ENCODE measurements at places on chromosomes 11 and 22. TPM values are rescaled to one million over a fixed set of nuclear protein-coding genes. Genes with fewer than 3 reads are reported as not detected.

WDR74 gene
- total RNA-seq: 37.8 TPM

IFITM5 gene
- not detected for total RNA-seq

LIF gene
- total RNA-seq: 4.1 TPM

P2RY6 gene
- total RNA-seq: 1.1 TPM

OR56A1 gene
- total RNA-seq: not detected

NCF4 gene
- 16.8 TPM for total RNA-seq

ATF4 gene
- total RNA-seq: 262 TPM

MYRF gene
- 14.2 TPM for total RNA-seq

IRAG1 gene
- total RNA-seq: 19.4 TPM

ANO5 gene
- 5.2 TPM for total RNA-seq

GRCh38 chr11:84890676-84891075, 736.5 kb downstream of the DLG2 start:
- DNase-seq: no peak

DNA sequence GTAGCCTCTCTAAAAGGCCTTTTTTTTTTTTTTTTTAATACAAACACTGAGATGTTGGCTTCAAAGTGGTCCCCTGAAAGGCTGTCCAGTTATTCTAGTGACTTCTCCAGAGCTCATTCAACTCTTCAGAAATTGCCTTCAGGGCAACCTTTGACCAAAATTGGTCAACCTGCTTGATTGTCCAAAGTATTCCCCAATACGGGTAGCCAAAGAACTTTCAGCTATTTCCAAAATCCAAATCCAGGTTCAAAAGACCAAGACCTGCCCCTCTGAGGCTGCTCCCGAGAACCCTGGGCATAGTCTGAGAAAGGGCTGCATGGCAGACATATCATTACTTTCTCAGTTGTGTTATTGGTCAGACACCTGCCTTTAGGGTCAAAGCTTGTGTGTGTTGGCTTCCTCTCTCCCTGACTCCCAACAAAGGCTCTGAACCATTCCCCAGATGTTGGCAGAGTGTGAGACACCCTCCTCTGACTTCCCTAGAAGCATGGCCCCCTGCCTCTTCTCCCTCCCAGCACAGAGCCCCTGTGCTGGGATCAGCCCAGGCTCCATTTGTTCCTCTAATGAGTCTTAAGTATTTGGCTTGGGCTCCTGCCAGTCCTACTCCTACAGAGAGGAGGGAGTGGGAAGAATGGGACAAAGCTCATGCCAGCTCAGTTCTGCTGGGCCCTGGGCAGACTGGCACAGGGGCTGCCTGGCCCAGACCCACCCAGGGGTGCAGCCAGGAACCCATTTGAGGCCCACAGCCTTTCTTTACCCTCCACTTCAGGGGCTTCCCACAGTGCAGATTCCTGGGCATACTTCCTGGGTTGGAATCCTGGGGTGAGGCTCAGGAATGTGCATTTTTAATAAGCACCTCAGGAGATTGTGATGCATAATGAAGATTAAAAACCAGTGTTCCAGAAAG, 30.3 kb downstream of the TNKS1BP1 start:
- DNase-seq: peak; percentile 47

DNA sequence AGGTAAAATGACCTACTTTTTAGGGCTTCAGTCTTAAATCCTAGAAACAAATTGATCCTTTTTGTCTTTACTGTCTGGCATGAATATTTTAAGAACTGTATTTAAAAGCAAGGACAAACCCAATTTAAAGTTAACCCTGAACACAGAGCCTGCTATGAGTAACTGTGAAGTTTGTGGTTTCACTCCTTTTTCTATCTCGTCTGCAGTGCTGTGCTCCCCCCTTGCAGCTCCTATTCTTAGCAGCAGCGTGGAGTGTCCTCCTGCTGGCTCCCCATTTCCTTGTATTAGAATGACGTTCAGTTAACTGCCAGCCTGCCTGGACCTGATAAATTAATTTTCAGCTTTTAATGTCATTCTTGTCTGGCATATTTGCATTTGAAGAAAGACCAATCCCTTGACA, 40.0 kb upstream of the LRRC4C start:
- no peak for DNase-seq

DNA sequence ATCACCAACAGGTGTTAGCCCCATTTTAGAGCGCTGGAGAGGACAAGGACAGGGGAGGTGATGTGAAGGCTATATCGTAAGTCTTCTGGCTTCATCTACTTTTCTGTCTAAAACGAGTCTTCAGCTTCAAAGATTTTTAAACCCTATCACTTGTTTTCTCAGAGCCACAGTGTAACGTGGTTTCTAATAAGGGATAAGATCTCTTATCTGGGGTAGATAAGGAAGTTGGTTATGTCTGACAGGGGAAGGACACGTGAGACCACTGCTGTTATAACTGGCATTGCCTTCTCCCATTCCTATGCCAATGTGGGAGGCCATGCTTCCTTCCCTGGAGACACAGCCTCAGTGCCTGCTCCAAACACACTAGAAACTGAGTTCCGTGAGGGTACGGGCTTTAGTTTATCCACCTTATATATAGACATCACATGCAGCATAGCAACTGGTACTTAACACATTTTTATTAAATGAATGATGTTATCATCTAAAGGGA, 39.3 kb downstream of the LARGE2 start:
- DNase-seq: no peak

DNA sequence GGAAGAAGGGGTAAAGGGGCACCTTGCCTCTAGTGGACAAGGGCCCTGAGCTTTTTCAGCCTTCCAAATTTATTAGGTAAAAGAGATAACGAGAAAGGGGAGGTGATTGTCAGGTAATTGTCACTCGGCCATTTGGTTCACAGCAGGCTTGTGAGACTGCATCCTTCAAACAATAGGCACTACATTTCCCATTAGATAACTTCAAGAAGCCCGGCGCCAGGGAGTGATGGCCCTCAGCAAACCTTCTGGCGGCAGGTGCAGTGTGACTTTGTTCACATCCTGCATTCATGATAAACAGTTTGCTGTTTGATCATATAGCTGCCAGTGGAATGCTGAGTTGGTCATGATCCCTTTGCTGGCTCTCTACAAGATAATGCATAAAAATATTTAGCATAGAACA, 185.1 kb downstream of the CWF19L2 start:
- no peak for DNase-seq

- DNase-seq: peak; percentile 64
Observed at GRCh38 chr11:76810151-76810853, 27.1 kb downstream of the TSKU start.

GRCh38 chr11:27291954-27292636, 70.9 kb downstream of the CCDC34 start:
- DNase-seq: peak; percentile 76

DNA sequence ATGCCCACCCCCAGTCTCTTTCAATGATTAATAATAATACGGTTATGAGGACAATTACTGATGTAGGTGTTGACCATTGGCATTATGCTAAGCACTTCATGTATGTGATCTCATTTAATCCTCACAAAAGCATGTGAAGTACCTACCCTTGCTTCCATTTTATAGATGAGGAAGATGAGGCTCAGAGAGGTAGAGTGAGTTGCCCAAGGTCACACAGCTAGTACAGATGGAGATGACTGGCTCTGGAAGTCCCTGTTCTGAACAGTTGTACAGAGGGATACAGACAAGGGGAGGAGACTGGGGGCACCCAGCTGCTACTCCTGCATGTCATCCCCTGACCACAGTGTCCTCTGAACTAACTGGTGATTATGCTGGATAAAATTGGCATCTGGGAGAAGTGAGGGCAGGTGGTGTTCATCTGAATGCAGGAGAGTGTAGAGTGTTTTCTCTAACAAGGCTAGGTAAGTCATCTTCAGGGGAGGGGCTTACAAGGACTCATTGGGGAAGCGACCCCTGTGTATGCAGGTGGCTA, 43.2 kb downstream of the KIAA1671 start:
- no peak for DNase-seq

DNA sequence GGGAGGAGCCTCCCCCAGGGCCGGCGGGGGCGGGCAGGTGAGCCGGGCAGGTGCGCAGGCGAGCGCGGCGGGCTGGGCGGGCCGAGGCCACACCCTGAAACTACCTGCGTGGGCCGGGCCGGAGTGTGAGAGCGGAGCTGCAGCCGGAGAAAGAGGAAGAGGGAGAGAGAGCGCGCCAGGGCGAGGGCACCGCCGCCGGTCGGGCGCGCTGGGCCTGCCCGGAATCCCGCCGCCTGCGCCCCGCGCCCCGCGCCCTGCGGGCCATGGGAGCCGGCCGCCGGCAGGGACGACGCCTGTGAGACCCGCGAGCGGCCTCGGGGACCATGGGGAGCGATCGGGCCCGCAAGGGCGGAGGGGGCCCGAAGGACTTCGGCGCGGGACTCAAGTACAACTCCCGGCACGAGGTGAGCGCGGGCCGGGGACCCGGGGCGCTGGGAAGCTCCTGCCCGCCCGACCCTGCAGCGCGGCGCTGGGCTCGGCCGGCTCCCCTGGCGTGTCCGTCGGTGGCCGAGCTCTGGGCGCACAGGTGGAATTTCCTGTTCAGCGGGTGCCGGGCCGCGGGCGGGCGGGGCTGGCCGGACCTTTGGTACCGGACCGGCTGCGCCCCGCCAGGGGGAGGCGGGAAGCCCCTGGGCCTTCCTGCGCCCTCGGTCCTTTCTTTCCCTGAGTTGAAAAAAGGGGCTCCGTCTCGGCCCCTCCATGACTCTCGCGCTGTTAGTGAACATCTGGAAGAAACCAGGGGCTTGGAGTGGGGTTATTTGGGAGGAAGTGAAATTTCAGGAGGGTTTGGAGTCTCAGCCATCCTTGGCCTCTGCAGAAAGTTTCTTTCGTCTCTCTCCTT, at the start of gene ST14:
Gene ST14, plus strand, starts transcription at position 126 of the 841 bp plus-strand sequence. Its CDS starts 198 bp downstream, at position 324.
- DNase-seq: peak; percentile 89

DNA sequence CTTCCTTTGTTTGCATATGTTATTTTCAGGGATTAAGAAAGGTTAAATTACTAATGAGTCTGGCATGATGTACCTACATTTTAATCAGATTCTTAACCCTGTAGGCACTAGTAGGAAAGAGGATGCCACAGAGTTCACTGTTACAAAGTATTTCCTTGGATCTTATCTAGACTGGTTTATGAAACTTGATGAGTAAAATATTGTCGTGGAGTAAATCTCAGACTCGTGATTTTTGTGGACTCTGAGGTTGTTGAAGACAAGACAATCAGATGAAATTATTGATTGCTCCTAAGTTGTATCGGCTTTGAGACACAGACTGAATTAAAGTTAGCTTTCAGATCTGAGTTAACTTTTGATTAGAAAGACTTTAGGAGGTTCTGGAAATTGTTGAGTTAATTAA, 6.0 kb downstream of the KMT2A start:
- DNase-seq: no peak

DNA sequence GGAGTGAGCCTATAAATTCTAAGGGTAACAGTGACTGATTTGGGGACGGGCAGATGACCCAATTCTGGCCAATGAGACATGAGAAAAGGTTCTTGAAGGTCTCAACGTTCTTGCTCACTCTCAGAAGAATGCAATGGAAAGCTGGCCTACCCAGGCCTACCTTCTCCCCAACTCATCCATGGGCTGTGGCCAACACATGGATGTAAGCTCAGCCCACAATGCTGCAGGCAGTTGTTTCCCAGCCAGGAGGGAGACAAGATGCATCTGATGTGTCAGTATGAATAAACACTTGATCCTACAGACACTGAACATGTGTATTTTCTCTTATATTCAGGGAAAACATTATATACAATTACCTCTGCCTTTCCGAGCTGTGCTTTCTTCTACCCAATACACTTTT, 24.4 kb downstream of the PI4KA start:
- DNase-seq: no peak

DNA sequence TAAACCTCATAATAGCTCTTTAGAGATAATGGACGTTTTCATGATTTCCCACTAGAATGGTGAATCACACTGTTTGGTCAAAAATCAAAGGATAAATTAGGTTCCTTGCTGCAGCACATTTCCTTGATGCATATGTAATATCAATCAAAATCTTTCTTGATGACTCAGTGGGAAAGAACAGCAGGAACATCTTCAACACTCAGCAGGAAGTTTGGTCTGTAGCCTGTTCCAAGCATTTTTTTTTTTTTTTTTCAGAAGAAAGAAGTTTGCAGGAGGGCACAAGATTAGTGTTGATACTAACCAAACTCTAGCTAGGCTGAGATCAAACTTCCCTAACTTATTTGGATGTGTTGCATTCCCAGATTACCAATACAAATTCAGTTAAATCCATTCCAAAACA, 1529.8 kb downstream of the FAM181B start:
- DNase-seq: no peak

DNA sequence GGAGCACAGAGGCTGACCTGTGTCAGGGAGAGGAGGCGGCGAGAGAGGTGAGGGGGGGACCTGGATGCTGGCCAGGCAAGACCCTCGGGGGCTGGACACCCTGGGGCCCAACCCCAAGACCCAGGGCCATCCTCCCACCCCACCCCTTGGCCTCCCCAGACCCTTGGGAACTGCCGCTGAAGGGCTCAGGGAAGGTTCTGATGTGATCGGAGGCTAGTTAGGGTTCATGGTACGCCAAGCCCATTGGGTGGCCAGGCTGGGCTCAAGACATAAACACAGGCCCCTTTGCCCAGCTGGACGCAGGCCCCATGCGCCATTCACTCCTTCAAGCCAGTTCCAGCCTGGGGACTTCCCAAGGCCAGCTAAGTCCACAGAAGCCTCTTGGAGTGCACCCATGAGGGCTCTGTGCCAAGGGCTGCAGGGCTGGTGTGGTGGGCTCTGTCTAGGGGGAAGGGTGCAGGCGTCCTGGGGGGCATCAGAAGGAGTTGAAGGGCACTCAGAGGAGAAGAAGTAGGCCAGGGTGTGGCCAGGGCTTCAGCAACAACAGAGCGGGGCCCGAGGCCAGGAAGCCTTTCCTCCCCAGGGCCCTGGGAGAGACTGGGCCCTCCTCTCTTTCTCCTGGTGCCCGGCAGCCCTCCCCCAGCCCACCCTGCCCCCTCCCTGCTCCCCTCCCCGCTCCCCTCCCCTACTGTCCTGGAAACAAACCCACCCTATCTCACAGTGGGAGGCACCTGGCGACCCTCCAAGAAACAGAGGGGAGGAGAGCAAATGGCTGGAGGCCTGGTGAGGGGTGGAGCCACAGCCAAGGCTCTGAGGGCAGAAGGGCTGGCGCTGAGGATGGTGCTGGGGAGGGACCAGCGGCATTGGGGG, 12.9 kb downstream of the TSPAN32 start:
- DNase-seq: peak; percentile 67

GRCh38 chr11:26557666-26558065, 14.4 kb downstream of the MUC15 start:
- DNase-seq: no peak

DNA sequence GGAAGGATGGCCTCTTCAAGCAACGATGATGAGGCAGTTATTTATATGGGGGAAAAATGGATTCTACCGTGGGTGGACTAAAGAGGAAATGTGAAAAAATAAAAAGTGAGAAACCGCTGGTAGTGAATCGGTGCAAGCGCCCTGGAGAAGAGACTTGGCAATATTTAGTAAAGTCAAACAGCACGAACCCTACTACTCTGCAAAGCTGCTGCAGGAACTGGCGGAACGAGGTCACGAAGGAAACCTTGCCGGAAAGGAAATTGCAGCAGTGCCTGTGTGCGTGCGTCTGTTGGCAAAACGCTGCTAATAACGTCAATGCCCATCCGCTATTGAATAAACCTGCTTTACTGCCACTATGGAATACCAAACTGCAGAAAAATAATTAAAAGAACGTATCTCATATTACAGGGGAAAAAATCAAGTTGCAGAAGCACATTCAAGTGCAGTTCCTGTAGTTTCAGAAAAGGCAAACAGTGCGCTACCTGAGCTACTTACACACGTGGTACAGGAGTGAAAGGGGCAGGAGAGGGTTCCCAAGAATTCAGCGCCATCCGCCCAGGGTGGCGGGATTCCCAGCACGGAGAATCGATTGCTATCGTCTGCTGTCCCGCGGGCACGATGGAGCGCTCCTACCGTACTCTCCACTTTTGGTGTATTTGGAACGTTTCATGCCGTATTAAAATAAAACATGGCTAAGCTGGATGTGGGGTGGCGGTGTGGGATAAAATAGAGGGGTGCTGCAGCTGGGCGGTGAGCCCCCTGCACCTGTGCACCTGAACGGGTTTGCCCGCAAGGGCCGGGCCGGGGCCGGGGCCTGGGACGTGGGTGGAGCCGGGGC, 585 bp upstream of the NADSYN1 start:
- peak; percentile 71 for DNase-seq

All from transverse colon (tissue), 4 donors.